ENCODE measurements at places on chromosomes 2 and 18.

DNA sequence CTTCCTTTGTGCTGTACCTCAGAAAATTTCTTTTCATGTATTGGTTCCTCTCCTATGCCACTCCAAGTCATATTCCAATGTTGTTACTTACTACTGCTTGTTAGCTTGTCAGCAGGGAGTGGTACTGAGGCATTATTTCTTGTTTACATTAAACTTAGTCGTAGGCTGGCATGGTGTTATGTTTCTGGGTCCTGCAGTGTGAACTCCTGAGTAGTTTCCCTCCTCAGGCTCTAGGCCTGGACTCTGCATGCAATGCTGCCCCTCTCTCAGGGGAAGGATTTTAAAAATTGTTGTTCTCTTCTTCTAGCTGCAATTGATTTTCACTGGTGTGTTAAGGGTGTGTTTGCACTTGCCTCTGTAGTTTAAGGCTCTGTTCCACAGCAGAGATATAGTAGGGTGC is 671.6 kb downstream of the PLCL1 start:
- DNase-seq: no peak

DNA sequence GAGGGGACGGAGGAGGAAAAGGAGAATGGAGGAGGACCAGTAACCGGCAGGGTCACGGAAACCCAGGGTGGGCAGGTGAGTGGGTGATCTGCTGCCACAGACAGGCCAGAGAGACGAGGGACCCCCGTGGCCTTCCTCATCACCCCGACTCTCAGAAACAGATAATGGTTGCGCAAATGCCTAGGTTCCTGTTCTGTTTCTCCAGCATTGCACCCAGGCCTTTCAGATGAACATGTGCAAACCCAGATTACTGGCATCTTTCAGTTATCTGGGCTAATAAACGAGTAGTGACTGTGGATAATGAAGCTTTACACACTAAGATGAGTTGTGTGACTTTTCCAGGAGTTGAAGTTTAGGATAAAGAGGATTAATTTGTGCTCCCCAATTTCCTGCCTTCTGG is 46.5 kb downstream of the TET3 start:
- no peak for DNase-seq

GRCh38 chr2:119407430-119408220 is 24.0 kb upstream of the TMEM37 start:
- peak; percentile 70 for DNase-seq

DNA sequence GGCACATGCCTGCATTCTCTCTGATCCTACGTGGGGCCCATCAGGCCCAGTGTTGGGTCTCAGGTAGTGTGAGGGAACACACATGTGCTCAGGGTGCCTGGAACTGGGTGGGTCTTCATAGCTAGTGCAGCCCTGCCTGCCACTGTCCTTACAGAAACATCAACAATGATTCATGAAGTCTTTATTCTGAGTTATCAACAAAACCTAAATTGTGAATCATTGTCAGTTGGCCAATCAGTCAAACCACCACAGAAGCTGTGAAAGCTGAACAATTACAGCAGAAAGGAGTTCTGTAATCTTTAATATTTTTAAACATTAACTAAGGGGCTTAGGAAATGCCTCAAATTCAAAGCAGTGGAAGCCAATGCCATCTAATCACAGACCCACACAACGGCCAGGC is 82.8 kb upstream of the ZNF521 start:
- DNase-seq: no peak

DNA sequence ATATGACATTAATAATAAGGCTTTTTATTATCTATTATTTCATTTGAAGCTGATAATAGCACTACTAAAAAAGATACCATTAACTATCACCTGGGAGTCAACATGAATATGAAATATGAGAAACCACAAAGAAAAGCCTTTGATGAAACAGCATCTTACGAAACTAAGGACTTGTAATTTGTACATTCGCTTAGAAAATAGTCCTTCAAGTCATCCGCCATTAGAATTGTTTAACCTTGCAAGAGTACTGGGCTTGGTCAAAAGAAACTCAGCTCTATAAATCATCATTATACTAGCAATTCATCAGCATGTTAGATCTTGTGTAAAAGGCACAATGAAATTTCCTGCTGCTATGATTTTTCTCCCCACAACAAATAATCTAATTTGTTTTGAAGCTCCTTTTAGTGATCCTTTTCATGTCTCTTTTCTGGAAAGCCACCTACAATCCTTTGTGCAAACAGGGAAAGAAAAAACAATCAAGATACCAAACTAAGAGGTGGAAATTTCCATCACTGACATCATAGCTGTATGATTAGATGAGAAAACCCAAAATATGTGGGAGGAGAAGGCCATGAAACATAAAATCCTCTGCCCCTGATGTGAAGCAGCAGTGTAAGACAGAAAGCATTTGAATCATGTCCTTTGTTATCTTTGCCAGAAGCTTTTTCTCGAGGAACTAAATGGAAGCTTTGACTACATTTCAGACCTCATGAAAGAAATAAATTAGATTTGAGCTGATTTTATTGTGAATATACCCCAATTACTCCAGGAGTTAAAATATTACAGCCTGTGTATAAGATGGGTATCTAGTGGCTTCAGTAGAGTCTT is 31.2 kb downstream of the SCN9A start:
- DNase-seq: no peak

DNA sequence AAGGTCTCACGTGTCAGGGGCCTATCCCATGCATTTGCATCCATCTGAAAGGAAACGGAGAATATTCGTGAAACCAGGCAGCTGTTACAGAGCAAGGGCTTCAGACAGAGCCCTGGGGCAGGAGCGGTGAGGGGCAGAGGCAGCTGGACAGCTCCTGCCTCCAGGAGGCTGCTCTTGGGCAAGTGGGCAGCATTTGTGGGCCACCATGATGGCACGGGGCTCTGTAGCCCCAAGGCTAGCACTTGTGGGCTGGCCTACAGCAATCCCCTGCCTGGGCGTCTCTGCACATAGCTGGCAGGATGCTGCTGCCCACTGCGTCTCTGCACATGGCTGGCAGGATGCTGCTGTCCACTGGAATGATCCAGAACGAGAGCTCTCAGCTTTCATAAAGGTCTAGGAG is 52.8 kb upstream of the PTMA start:
- DNase-seq: no peak

GRCh38 chr2:26184555-26185303 is 11.8 kb downstream of the GAREM2 start:
- peak; percentile 92 for DNase-seq

DNA sequence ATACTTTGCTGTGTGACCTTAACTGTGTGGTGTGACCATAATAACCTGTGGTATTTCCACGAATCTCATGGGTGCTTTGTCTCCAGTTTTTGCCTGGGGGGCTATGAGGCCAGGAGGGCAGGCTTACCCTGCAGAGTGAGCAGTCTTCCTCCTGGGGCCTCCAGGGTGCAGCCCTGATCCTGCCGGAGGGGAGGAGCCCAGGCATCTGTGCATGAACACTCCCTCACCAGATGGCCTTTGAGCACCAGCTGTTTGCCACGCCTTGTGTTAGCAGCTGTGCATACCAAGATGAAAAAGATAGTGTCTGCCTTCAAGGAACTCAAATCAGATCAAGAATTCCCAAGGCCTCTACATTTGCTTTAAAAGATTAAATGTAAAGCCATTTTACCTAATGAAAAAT is 75.0 kb upstream of the RBM44 start:
- peak; percentile 78 for DNase-seq

DNA sequence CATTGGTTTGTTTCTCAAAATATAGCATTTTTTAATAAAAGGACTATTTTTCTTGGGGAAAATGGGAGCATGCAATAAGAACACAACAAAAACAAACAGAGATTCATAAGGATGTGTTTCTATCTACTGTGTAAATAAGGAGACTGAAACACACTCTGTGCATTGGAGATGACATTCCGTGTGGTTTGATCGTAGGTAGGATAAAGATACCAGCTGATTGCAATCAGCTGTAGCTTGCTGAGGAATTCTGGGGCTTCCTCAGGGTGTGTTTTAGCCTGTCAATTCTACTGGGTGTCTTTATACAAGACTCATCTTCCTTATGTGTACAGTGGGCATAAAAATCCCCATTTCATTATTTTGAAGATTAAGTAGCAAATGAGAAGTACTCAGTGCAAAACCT is 591.6 kb downstream of the DSC3 start:
- DNase-seq: no peak

DNA sequence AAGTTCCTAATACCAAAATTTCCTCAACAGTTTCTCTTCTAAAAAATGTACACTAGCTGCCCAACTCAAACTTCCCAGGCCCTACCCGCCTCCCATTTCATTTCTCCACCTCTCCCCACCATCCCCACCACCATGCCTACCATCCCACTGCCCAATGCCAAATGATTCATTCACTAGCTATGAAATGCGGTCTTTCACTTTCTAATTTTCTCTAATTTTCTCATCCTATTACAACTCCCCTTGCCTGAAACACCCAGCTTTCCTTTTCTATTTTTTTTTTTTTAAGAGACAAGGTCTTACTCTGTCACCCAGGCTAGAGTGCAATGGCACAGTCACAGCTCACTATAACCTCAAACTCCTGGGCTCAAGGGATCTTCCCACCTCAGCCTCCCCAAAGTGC is 38.4 kb downstream of the KIDINS220 start:
- DNase-seq: no peak

DNA sequence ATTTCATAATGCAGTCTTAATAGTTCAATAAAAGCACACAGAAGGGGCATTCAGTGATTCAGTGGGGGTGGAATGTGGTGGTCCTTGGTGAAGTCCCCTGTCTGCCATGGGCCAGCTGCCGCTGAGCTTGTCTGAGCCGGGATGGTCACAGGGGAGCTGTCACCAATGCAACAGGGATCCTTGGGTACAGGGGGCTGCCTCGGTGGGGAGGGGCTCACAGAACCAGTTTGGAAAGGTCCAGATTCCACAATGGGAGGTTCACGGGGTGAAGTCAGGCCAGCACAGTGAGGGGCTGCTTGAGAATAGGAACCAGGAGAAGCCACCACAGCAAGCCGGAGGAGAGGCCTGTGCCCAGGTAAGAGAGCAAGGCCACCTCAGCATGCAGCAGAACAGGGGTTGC is 75.4 kb downstream of the GYPC start:
- no peak for DNase-seq

DNA sequence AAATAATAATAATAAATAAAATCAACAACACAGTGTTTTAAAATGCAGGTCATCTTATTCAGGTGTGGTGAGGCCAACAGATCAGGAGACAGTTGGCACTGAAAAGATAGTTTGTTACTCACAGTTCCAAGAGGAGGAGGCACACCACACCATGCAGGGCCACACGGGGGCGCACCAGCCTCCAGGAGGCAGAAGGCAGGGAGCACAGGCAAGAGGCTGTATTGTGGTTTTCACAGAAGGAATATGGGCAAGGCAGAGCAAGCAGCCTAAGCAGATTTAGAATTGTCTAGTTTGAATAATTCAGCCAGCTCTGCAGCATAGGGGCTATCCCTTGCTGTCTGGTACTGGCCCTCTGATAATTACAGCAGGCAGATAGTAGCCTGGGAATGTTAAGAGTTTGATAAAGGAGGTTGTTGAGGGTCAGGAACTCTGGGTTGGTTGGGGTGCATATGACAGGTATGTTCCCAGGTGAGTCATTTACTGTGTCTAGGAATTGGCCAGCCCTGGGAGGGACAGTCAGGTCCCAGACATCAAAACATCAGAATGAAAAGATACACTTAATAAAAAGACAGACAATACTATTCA is 31.3 kb downstream of the KIAA2012 start:
- peak; percentile 66 for DNase-seq

- no peak for DNase-seq
These were observed 26.1 kb downstream of the MAL start for GRCh38 chr2:95051626-95052025.

- no peak for DNase-seq
These were observed 98.7 kb upstream of the MGAT5 start for GRCh38 chr2:134155134-134155533.

- DNase-seq: no peak
These were observed 145.3 kb upstream of the DAPL1 start for GRCh38 chr2:158649846-158650245.

DNA sequence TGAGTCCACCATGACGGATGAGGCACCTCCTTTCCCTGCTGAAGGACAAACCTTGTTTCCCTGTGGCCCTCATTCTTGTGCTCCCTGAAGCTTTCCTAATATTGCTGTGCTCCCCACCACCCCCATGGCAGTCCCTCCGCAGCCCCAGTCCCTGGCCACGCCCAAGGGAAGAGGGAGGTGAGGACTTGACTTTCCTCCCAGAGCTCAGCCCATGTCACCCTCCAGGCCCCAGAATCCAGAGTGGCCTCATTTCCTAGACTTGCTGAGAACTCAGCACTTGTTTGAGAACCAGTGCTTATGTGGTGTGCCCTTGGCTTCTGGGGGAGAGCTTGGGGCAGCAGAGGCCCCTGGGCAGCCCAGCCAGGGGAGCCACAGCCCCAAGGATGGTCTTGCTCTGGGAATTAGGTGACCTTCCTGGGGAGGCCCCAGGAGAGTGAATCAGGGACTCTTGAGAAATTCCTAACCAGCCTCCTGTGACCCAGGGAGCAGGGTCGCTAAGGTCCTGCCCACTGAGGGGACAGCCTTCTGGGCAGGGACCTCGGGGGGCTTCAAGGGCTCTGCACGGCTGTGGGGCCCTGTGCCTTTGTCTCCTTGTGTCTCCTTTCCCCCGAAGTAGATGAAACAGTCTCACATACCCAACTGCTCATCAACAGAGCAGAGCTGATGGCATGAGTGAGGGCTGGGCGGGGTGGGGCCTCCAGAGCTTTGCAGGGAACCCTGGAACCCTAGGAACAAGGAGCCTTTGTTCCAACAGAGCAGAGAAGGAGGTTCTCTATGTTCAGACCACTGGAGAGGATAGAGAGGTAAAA is 27.9 kb downstream of the PSD4 start:
- DNase-seq: no peak

GRCh38 chr2:120880381-120880780 is 144.7 kb downstream of the GLI2 start:
- DNase-seq: no peak
